ENCODE measurements at places on chromosomes 7 and 10.

- no peak for DNase-seq
These were observed 7.5 kb upstream of the DDIT4 start for GRCh38 chr10:72265990-72266865.

DNA sequence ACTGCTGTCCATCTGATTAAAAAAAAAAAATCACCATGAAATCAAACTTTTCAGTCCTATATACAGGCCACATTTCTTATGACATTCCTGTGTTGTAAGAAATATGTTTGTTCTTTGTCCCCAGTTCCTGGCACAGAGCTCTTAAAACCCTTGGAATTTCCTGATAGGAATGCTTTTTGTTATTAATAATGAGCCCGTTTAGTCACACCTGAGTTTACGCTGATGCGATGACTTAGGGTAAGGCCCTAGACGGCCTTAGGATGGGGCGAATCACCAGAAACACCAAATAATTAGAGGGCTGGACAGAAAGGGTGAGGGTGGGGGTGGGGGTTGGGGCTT, 17.5 kb downstream of the TSPAN15 start:
- DNase-seq: no peak

GRCh38 chr10:5545778-5546710, 21.3 kb downstream of the CALML3 start:
- DNase-seq: no peak

DNA sequence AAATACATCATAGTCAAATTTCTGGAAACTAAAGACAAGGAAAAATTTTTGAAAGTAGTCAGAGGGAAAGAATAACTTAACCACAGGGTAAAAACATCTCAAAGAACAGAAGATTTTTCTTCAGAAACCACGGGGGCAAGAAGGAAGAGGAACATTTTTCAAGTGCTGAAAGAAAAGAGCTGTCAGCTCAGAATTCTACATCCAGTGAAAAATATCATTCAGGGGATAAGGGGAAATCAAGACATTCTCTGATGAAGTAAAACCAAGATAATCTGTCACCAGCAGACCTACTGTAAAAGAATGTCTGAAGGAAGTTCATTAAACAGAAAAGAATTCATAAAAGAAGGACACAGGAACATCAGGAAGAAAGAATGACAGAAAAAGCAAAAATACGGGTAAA, 111.2 kb upstream of the TMEM72 start:
- DNase-seq: no peak

DNA sequence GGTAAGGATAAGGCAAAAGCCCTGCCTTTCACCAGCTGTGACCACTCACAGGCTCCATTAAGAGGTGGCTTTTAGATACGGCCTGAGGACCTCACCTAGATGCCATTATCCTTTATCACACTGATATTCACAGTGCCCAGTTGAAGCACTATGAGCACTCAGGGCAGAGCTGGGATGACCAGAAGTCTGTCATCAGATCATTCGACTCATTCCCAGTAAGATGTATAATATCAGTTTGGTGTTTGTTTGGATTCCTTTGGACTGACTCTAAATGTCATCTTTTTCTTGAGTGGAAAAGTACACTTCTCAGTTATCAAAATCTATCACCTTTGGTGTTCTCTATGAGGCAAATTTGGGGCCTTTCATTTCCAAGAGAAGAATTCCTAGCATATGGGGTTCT, 18.7 kb downstream of the CCDC136 start:
- DNase-seq: no peak

DNA sequence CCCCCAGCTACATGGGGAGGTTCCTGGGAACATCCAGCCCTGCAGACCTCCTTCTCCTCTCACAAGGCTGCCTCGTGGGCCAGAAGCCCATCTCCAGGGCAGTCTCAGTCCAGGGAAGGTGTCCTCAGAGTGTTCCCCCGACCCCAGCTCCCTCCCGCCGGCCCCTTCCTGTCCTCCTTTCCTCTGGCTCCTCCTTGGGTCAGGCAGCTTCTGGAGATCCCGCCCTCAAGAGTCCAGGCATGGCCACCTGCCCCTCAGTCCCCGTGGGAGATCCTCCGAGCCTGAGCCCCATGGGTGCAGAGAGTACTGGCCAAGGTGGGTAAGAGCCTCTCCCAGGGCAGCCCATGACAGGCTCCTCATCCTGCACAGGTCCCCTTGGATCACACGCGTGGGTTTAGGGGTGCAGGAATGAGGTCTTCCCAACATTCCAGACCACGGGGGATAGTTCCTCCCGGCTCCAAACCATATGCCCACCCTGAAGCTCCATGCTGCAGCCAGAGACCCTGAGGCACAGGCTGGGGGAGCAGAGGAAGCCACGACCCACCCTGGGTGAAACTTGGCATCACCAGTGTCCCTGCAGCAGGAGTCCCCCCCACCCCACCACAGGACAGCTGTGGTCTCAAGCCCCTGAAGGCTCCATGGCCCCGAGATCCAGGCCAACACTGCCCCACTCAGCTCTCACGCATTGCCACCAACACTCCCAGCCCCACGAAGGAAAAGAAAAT, 65.5 kb downstream of the OAT start:
- DNase-seq: no peak

DNA sequence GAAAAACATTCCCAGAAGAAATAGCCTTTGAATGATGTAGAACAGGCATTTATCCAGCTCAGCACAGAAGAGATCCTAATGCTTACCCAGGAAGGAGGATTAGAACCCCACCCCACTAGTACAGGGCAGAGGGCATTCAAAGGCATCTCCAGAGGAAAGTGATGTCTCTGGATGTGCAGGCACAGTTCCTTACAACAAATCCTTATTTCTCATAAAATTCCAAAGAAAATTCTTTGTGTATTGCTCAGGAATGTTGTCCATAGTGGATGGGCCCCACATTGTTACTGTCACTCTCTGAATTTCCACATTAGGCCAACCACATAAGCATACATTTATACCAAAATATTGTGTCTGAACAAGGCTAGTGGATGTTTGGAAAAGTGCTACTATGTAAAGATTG, 243.0 kb downstream of the ADRA2A start:
- DNase-seq: no peak

DNA sequence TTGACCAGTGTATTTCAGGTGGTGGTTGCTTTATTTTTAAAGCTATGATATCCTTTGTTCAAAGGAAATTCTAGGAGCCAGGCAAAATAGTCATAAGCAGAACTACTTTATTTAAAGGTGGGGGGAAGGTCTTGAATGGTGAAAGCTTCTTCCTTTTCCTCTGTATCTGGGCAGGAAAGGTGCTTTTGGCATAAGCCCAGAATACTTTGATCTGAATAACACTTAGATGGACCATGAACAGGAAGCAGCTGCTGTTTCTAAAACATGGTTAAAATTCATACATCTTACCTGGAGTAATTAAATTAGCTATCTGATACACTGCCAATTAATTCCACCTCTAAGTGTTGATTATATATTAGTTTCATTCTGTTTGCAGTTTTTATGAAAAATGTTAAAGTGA, 13.3 kb downstream of the ZNF804B start:
- DNase-seq: no peak

DNA sequence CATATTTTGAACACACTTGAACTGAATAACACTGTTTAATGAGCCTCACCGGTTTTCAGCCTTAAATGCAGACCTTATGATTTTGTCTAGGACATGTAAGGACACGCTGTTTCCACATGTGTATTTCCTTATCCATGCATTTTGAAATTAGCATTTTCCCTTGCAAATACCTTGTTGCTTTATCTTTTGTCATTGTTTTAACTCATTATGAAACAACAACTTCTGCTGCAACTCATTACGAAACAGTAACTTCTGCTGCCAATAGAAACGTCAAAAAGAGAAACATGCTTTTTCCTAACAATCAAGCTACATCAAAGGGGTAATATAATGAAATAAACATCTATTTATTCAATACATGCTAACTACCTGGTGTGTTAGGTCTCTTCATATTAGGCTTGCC, 322.0 kb downstream of the AGMO start:
- peak; percentile 32 for DNase-seq

DNA sequence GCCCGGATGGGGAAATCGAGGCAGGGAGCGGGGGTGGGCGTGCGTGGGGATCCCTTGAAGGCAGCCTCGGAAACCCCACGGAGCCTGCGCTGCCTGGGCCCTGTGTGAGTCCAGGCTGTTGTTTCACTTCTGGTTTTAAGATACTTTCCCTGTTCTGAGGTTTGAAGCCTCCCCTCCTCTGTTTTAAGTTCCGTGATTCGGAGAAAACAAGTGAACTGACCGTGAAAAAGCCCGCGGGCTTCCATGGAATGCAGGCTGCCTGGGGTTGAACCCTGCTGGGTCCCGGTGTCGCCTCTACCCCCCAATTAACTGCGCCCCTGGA, 401 bp downstream of the LRRC27 start:
- peak; percentile 41 for DNase-seq

GRCh38 chr10:111128331-111129180, 51.7 kb downstream of the ADRA2A start:
- DNase-seq: peak; percentile 90

DNA sequence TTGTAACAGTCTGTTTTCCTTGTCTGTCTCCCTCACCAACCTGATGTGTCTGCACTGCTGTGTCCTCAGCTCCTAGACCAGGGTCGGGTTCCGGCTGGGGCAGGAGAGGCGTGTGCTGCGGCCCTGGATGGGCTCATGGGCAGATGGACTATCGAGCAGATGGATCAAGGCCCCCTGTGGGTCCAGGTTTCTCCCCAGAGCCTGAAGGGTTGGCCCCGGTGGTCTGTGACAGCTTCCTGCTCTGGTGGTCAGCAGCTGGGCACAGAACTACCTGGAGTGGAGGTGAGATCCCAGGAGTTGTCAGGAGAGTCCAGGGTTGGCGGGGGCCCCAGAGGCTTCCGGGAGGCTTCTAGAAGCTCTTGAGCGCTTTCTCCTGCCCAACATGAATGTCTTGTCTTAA, 75.1 kb downstream of the GRK5 start:
- no peak for DNase-seq

GRCh38 chr10:3154666-3155065, 17.9 kb downstream of the PITRM1 start:
- no peak for DNase-seq

- DNase-seq: peak; percentile 31
These were observed 297.0 kb downstream of the PHTF2 start for GRCh38 chr7:78095549-78095948.

- DNase-seq: no peak
These were observed 70.0 kb upstream of the HGF start for GRCh38 chr7:81839708-81840369.

GRCh38 chr10:86918022-86918471, 39.4 kb downstream of the MMRN2 start:
- DNase-seq: no peak

- no peak for DNase-seq
These were observed 261.6 kb downstream of the TWIST1 start for GRCh38 chr7:18855796-18856195.

GRCh38 chr10:121611393-121612159, 13.3 kb upstream of the FGFR2 start:
- no peak for DNase-seq

DNA sequence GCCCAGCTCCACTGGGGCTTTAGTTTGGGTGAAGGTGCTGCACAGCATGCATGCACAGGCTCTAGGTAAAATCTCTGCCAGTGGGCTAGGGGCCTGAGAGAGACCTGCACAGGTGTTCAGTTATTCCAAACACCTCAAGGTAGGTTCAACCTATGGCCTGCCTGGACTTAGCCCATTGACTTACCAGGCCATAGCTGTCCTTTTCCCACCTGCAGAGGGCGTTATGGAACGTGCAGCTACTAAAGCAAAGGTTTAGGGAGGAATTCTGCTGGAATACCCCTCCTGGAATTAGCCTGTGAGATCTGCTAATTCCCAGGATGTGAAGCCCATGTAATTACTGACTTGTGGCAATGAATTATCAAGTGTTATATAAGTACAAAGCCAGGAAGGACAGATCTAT, 3.6 kb downstream of the VWC2 start:
- DNase-seq: no peak

DNA sequence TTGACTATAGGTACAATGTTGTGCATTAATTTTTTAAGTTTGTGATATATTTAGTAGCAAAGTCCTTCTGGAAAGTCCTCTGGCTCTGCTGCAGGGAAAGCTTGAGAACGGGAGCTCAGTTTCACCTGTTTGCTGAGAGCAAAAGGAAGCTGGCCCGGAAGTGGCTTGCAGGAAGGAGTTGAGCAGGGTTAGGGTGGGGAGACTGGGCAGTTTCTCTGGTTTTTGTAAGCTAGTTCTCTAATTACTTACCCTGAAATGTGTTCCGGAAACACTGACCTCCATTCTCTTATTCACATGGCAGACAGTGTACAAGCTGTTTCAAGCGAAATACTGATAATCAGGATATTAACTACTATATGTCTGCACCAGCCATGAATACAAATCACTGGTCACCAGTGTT, 22.3 kb downstream of the MAP3K8 start:
- DNase-seq: peak; percentile 86

GRCh38 chr10:129419397-129419796, 47.6 kb upstream of the MGMT start:
- DNase-seq: no peak

- DNase-seq: no peak
These were observed 27.6 kb upstream of the FAM204A start for GRCh38 chr10:118369641-118370205.

DNA sequence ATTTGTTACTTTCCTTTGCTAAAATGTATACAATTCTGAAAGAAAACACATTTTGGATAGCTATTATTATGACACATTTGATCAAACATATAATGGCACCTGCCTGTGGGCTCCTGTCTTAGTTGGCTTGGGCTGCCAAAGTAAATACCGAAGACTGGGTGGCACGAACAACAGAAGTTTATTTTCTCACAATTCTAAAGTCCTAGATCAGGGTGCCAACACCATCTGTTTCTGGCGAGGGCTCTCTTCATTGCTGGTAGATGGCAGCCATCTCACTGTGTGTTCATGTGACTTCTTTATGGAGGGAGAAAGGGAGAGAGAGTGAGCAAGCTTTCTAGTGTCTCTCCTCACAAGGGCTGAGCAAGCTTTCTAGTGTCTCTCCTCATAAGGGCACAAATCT, 195.8 kb upstream of the FAM3C start:
- DNase-seq: no peak

GRCh38 chr10:4838743-4839142, 12.7 kb downstream of the AKR1E2 start:
- DNase-seq: no peak

DNA sequence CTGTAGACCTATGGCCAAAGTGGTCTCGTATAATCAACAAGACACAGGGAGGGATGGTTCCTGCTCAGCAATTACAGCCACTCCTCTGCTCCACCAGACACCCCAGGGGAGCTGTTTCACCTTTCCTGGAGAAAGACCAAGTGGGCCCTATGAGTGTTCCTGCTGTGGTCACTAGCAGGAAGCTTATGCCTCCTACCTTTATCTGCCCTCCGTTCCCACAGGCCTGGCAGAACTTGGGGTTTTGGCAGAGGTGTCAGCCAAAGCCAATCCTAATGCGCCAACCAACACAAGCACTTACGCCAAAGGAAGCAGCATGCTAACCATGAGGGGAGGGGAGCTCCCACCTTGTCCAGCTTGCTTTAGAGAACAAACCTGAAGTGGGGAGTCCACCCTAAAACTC, 31.2 kb downstream of the XPNPEP1 start:
- DNase-seq: peak; percentile 51

DNA sequence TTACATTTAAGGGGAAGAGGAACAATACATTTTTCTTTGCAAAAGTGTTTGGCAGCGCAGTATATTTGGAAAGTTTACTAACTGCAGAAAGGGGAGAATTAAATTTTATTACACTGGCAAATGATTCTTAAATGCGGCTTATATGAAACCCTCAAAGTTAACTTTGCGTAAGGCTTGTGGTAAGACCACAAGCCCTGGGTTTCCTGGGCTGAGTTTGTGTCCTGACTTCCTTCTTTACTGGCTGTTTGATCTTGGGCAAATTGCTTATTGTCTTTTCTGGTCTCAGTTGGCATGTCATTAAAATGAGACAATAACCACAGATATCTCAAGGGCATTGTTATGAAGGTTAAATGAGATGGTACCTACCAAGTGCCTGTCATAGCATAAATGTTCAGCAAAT, 106.8 kb downstream of the GLRX3 start:
- DNase-seq: peak; percentile 64

Measured in hematopoietic multipotent progenitor cell treated with erythropoietin and hydrocortisone succinate and interleukin-3 and kit ligand, for 4 days (in vitro differentiated cells).